ENCODE measurements at places on chromosomes 11 and 22. TPM values are rescaled to one million over a fixed set of nuclear protein-coding genes. Genes with fewer than 3 reads are reported as not detected.
A peak's percentile ranks its signal among the peaks of the same experiment; 100 is the strongest.

GRCh38 chr11:120210626-120211521 is at the start of gene OAF:
TSS of gene OAF (plus strand) at chr11:120211032. CDS start at chr11:120211280, 248 bp downstream.
- no peak for DNase-seq
- H3K4me1 ChIP-seq, result peaks cover 33% of the 10 kb centered on the region
- H3K27me3 ChIP-seq, result peaks cover 5% of the 10 kb centered on the region
- H3K4me3 ChIP-seq, result peak within 1 kb of the TSS; percentile 85

TMA7B gene
- not detected for total RNA-seq

VPREB1 gene
- not detected for total RNA-seq

GRCh38 chr11:72430741-72431570 is 3.4 kb downstream of the CLPB start:
- H3K27me3 ChIP-seq, result no peaks in the 10 kb centered on the region
- no peak overlapping the region for H3K27ac ChIP-seq
- no peak overlapping the region for H3K4me3 ChIP-seq
- no peak for DNase-seq

GRCh38 chr22:50612528-50613221 is 12.1 kb downstream of the MAPK8IP2 start:
- DNase-seq, result no peak
- H3K4me1 ChIP-seq, result peaks cover 15% of the 10 kb centered on the region
- no peaks in the 10 kb centered on the region for H3K36me3 ChIP-seq

DNA sequence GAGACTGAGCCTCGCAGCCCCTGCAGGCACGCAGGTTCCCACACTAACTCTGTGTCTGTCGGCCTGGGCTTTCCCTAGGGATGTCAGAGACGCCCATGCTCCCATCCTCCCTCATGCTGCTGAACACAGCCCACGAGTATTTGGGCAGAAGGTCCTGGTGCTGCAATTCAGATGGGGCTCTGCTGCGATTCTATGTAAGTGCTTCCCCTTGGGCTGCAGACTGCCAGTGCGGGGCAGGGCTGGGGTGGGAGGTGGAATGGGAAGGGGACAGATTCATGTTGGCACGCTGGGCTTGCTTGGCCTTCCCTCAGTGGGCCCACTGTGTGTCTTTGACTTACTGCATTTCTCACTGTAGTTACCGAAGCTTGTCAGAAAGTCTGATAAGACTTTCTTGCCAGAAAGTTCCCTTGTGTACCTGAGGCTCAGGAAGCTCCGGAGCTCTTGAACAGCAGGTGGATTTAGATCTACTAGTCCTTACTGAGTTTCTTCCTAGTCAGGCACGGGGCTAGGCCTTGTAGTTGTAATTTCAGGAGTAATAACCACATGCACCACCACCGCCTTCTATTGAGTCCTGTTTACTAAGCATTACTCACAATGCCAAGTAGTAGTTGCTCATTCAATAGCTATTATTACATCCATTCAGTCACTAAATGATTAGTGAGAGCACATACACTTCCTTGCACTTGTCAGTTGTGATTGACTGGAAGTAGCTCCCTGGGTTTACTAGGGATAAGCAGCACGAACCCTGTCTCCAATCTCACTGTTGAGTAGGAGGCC is 65.2 kb downstream of the CABIN1 start:
- no peaks in the 10 kb centered on the region for H3K27me3 ChIP-seq
- no peak overlapping the region for H3K4me3 ChIP-seq
- peaks cover 15% of the 10 kb centered on the region for H3K36me3 ChIP-seq
- no peak overlapping the region for H3K27ac ChIP-seq
- no peak for DNase-seq

- H3K27ac ChIP-seq, result peak overlapping the region; percentile 27
- peaks cover 6% of the 10 kb centered on the region for H3K4me1 ChIP-seq
- no peak for DNase-seq
- no peaks in the 10 kb centered on the region for H3K36me3 ChIP-seq
- peaks cover 34% of the 10 kb centered on the region for H3K27me3 ChIP-seq
- no peak overlapping the region for H3K4me3 ChIP-seq
These were observed 5.6 kb downstream of the ETS1 start for GRCh38 chr11:128581561-128582272.

DNA sequence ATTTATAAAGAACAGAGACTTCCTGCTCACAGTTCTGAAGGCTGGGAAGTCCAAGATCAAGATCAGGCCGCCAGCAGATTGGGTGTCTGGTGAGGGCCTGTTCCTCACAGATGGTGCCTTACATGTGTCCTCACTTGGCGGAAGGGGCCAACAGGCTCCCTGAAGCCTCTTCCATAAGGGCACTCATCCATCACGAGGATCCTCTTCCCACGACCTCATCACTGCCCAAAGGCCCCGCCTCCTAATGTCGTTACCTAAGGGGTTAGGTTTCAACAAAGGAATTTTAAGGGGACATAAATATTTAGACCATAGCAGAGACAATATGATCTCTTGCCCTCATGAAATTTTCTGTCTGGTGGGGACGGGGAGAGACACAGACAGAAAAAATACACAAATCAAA is 18.6 kb downstream of the TP53AIP1 start:
- no peak for DNase-seq
- no peaks in the 10 kb centered on the region for H3K36me3 ChIP-seq
- no peak overlapping the region for H3K27ac ChIP-seq
- no peaks in the 10 kb centered on the region for H3K27me3 ChIP-seq
- peaks cover 4% of the 10 kb centered on the region for H3K4me1 ChIP-seq

MN1 gene
- 6.9 TPM for total RNA-seq

GRCh38 chr11:69320326-69320725 is 26.4 kb downstream of the MYEOV start:
- DNase-seq, result no peak
- H3K27me3 ChIP-seq, result no peaks in the 10 kb centered on the region
- no peaks in the 10 kb centered on the region for H3K36me3 ChIP-seq
- no peaks in the 10 kb centered on the region for H3K4me1 ChIP-seq

DNA sequence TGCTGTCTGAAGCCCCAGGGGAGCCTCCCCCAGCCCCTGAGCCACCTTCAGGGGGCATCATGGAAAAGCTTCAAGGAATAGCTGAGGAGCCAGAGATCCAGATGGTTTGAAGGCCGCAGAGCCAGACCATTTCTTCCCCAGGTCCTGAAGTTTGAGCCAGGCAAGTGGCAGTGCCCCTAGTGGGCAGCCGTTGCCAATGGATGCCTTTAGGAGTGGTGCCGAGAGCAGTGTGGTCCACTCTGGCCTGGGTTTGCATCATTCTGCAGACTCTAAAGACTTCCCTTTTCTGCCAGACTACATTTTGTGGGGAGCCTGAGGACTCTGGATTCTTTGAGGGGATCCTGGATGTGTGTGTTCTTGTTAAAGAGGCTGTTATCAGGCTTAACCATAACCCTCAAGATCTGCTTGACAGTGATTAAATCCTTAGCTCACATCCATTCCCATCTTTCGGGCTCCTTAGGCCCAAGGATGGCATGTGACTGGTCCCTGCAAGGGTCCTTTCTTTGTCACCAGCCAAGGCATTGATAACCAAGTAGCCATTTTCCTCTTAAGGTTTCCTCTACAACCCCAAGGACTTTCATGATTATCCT is 13.1 kb downstream of the HINFP start:
- H3K36me3 ChIP-seq, result peaks cover 24% of the 10 kb centered on the region
- H3K4me3 ChIP-seq, result no peak overlapping the region
- no peaks in the 10 kb centered on the region for H3K27me3 ChIP-seq
- H3K4me1 ChIP-seq, result no peaks in the 10 kb centered on the region
- no peak for DNase-seq
- H3K27ac ChIP-seq, result no peak overlapping the region

LRRC32 gene
- total RNA-seq, result 4.9 TPM

- H3K4me1 ChIP-seq, result peaks cover 25% of the 10 kb centered on the region
- no peak overlapping the region for H3K27ac ChIP-seq
- no peaks in the 10 kb centered on the region for H3K27me3 ChIP-seq
- H3K4me3 ChIP-seq, result no peak overlapping the region
- H3K36me3 ChIP-seq, result peaks cover 100% of the 10 kb centered on the region
These were observed 34.1 kb downstream of the SBF1 start for GRCh38 chr22:50440544-50441249.

DNA sequence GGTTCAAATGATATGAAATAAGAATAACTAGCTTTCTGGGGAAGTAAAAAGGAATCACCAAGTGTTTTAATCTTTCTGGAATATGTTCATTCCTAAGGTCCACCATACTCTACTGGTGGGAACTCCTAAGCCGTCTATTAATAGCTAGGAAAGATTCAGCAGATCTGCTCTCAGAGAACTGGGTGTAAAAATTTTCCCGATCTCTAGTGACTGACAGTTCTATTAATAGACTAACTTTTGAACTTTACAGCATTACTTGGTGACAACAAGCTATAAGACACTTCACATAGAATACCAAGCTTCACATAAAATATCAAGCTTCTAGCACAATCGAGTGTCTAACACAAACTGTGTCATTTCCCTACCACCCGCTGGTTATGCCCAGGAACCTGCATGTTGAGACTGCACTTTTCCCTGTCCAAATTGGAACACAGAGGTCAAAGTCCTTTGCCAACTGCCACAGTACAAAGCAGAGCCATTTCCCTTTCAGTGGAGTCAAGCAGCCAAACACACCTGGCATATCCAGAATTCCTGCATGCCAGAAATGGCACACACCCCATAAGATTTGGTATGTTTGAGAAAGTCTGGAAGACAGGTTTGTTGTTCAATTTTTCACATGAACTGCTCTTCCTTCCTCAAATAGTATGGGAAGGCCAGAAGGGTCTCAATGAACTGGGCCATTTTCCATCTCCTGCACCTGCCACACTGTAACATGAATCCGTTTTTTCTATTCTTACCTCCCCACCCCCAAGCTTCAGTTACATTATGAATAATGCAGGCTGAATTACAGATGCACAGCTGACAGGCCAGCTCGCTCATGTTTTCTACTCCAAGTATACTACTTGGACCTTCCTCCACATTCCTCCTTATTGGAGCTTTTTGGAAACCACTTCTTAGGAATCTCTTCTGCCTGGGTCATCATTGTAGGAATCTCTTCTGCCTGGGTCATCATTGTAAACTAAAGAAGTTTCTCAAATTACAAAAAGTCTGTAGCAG is 3.7 kb downstream of the OSBP start:
- no peak for DNase-seq
- no peaks in the 10 kb centered on the region for H3K27me3 ChIP-seq
- peak overlapping the region; percentile 12 for H3K27ac ChIP-seq
- H3K36me3 ChIP-seq, result peaks cover 30% of the 10 kb centered on the region
- no peak overlapping the region for H3K4me3 ChIP-seq

KDM4E gene
- not detected for total RNA-seq
